ENCODE measurements at places on chromosomes 11 and 22.

- no peak for DNase-seq
These were observed 1.9 kb downstream of the SLC5A1 start for GRCh38 chr22:32044913-32045312.

- no peak for DNase-seq
These were observed 48.7 kb downstream of the ME3 start for GRCh38 chr11:86623736-86624135.

GRCh38 chr11:76218449-76219178 lies 12.3 kb upstream of the WNT11 start:
- no peak for DNase-seq

DNA sequence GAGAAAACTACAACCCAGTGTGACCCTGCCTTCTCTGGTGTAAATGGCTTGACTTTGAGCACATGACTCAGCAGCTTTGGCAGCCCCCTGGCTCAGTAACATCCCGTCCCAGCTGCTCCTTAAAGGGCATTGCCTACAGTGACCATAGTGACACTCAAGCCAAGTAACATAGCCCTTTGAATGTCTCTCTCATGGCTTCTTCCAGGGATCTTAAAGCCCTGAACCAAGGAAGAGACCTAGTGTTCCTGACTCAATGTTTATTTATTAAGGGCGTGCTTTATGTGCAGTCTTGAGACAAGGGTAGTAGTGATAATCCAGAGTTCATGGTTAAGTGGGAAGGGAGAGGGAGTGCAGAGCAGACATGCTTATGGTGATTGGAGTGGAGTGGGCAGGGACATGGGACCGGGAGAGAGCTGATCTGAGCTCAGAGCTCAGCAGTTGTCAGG lies 125.7 kb downstream of the PARVA start:
- DNase-seq = no peak

DNA sequence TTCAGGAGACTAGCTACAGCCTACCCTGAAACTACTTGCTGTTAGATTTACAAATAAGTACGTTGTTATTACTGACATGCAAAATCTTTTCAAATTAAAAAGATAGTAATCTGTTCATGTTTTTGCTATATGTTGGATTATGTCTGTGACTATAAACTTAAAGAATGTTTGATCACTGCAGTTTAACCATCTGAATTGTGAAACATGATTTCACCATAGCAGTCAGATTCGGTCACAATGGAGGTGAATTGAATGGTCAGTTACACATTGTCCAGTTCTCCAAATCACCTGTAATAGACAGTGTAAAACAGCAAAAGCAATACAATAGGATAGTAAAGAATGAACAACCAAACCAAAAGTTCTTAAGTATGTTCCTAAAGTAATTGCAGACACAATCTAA lies 43.3 kb downstream of the CCDC83 start:
- DNase-seq = no peak

- no peak for DNase-seq
These were observed 77.4 kb downstream of the RELT start for GRCh38 chr11:73453562-73453961.

GRCh38 chr22:27241430-27242321 lies 559.9 kb downstream of the MN1 start:
- no peak for DNase-seq

DNA sequence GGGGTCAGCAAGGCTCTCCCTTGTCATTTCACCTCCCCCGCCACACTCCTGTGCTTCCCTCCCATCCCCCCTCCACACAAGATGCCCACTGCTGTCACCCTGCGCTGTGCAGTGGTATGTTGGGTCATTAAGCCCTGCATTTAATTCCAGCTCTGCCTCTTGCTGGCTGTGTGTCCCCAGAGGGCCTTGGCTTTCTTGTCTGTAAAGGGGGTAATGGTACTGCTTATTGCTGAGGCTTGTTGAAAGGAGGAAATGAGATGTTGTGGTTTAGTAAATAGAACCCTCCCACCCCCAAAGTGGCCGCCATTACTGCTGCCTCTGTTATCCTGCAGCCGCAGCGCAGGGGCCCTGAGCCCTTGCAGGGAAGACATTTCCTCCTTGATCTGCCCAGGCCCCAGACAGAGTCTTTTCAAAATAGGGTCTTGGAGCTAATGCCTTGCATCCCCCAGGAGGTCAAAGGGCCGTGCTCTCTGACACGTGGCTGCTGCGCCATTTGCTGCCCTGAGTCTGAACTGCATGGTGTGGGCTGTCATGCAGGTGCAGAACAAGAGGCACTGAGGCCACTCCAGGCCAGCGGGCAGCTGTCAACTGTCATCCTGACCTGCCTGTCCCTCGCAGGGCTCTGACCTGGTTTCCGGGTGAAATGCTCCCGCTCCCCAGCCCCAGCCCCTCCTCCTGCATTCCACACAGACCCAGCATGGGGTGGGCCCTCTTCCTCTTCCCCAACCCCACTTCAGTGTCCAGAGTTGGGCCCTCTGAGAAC lies 18.7 kb downstream of the PVALB start:
- DNase-seq = no peak

- DNase-seq = peak; percentile 90
These were observed 75.5 kb downstream of the MICAL2 start for GRCh38 chr11:12185914-12186313.

GRCh38 chr22:36465232-36466021 lies 16.0 kb downstream of the TXN2 start:
- DNase-seq = no peak

- peak; percentile 67 for DNase-seq
These were observed 282.4 kb downstream of the C11orf87 start for GRCh38 chr11:109704432-109704831.

DNA sequence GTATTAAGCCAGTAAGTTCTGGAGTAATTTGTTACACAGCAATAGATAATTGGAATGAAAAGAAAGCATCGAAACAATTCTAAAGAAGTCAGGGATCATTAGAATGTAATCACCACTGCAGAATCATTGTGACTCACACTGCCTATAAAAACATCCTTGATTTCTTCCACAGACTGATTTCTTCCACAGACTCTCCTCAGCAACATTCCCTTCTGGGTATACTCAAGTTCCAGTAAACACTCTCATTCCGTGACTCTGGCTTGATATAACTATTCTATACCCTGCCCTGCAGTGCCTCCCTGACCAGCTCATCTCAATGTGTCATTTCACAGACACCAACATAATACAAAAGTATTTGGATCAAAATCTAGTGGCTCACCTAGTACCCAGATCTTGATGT lies 120.5 kb downstream of the BBOX1 start:
- no peak for DNase-seq

- peak; percentile 1 for DNase-seq
These were observed 45.7 kb downstream of the PHF21B start for GRCh38 chr22:44963832-44964721.

DNA sequence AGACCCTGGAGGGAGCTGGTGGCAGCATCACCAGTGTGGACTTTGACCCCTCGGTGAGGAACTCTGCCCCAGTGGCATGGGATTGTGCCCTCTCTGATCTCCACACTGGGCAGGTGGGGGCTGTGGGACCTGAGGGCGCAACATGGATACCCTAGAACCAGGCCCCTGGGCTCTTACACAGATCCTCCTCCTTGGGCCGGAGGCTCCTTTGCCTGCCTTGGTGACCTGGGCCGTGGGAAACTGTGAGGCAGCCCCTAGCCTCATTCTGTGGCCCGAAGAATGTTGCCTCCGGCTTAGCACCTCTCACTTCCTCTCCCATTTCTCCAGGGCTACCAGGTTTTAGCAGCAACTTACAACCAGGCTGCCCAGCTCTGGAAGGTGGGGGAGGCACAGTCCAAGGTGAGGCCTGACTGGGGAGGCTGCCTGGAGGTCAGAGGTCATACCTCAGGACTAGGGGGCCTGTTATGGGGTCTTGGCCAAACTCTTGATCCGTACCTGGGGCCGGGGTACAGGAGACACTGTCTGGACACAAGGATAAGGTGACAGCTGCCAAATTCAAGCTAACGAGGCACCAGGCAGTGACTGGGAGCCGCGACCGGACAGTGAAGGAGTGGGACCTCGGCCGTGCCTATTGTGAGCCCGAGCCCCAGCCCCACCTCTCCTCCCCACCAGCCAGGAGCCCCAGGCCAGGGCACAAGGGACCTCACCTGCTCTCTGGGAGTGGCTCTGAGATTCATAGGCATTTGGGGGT lies 12.2 kb downstream of the ATG16L2 start:
- no peak for DNase-seq

DNA sequence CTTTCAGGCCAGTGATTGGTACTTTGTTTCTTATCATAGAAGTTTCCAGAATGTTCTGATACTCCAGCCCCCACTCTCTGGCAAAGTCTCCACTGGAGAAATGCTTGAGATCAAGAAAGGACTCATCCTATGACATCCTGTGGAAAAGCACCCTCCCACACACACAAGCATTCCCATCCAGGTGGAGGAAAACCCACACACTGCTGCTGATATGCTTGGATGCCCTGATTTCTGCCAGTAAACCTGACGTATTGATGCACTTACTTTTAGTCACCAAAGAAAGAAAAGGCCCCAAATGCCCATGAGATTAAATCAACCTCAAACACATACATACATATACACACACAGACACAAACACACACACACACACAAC lies 9.2 kb upstream of the SLC5A12 start:
- DNase-seq = no peak

GRCh38 chr11:11965656-11966353 lies 42.6 kb downstream of the DKK3 start:
- DNase-seq = no peak

DNA sequence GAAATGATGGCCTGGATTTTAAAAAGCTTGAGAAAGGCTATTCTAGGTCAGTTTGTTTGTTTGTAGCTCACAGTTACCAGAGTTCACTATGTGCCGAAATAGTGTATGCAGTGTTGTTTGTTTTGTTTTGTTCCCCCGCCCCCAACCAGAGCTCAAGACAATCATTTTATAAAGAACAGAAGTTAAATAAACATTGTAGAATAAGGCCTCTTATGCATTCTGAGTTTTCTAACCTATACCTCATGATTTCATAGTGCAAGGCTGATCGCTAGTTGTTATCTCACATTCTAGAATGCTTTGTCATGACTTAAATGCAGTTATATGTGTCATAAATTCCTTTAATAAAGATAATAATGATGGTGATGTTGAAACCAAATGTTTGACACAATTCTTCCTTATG lies 7.8 kb downstream of the KCNA4 start:
- no peak for DNase-seq

- DNase-seq = no peak
These were observed 1996.9 kb downstream of the LRRC4C start for GRCh38 chr11:39462506-39462905.

DNA sequence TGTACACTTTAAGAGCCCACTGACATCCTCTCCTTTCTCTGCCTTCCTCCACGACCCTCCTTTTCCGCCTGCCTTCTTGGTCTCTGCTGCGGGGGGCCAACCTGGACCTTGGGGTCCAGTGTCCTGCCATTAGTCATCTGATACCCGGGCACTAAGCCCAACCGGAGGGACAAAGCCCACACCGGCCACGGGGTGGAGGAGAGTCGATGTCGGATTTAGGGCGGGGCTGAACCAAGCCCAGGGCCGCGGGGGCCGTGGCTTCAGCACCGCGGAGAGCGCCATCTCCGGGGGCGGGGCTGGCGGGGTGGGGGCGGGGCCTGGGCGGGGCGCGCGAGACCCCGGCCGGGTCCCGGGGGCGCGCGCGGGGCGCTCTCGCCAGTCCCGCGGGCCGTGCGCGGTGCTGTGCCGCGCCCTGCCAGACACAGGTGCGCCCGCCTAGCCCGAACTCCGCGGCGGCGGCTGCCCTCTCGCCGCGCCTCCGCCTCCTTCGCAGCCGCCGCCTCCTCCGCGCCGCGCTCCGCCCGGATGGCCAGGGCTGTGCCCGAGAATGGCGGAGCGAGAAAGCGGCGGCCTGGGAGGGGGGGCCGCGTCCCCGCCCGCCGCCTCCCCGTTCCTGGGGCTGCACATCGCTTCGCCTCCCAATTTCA lies at the start of gene MAPK8IP1:
TSS of gene MAPK8IP1 (plus strand) at position 378 of the 647 bp plus-strand sequence. CDS start at position 548, 170 bp downstream.
- DNase-seq = peak; percentile 75

- no peak for DNase-seq
These were observed 513.1 kb downstream of the MIAT start for GRCh38 chr22:27170491-27170890.

DNA sequence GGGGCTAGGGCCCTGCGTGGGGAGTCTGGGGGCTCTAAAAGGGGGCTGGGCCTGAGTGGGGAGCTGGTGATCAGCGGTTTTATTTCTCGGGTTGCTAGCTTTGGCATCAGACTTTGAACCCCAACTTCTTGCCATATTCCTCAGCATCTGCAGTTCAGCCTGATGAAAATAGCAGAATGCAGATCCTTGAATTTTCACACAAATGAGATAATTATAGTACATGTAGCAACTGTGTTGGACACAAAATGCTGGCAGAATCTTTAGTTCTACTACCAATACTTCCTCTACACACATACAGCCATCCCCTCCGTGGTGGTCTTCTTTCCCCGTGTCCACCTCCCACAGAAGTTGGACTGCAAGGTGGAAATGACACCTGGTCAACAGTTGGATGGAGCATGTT lies 1.5 kb downstream of the ZC3H7B start:
- DNase-seq = no peak

- peak; percentile 71 for DNase-seq
These were observed 677 bp downstream of the DYNC2H1 start for GRCh38 chr11:103109818-103110388.

GRCh38 chr11:65646288-65646957 lies 8.5 kb downstream of the SIPA1 start:
- no peak for DNase-seq

- no peak for DNase-seq
These were observed 67.9 kb upstream of the WNT7B start for GRCh38 chr22:46044621-46045458.

- DNase-seq = no peak
These were observed 257.7 kb upstream of the NARS2 start for GRCh38 chr11:78832226-78832947.

- no peak for DNase-seq
These were observed at the start of gene OR52E6 for GRCh38 chr11:5841797-5842196. OR52E6 (minus strand) TSS chr11:5841897; CDS start chr11:5841897, 0 bp downstream.

DNA sequence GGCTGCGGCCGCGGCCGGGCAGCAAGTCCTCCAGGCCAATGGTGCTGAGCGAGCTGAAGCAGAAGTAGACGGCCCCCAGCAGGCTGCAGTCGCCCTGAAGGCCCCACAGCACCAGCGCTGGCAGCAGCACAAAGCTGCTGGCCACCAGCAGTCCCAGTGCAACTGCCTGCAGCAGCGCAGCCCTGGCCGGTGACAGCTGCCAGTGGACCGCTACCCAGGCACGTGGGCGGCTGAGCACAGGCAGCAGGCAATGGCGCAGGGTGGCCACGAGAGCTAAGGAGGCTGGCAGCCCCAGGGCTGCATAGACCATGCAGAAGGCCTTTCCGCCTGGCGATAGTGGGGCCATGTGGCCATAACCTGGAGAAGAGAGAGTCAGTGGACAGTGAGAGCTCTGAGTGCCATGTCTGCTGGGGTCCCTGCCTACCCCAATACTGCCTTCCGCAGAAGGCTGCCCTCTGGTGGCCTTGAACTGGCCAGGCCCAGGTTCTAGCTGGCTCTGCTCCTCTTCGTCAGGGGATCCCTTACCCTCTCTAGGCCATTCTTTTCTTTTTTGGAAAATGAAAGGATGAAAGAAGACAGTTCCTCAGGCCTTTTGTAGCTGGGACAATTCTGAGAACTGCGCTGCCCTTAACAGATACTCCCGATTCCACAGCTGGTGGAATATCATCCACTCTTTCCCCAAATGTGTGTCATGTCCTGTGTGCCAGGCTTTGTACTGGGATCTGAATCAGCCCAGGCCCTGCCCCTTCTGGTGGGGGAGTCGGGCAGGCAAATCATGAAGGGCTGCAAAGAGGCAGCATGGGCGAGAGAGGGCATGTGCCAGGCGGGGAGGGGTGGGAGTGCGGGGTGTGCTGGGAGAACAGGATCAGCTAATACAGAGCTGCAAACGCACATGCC lies 1.8 kb downstream of the KCNK7 start:
- DNase-seq = no peak

- DNase-seq = no peak
These were observed 17.7 kb upstream of the TALDO1 start for GRCh38 chr11:729492-730074.
